NCI-H1105 treated with DMSO at 0.1 percent for 48 hours (cell line): ENCODE measurements at places on chromosomes 6 and 20.
A peak's percentile ranks its signal among the peaks of the same experiment; 100 is the strongest.

DNA sequence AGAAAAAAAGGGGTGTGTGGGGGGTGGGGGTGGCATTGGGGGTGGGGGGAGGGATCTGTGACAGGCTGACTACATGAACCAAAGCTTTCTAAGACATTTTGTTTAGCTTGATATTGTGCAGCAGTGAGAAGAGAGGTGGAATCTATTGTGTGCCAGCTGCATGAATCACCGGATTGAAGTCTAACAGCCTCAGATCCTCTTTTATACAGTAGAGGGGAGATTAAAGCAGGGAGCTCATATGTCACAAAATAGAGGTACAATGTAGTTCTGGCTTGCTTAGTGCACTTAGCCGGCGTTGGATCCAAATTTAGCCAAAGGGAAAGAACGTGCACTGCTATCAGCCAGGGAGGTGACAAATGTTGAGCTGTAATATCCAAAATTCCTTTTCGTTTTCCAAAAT is 404.2 kb upstream of the CITED2 start:
- DNase-seq = no peak

DNA sequence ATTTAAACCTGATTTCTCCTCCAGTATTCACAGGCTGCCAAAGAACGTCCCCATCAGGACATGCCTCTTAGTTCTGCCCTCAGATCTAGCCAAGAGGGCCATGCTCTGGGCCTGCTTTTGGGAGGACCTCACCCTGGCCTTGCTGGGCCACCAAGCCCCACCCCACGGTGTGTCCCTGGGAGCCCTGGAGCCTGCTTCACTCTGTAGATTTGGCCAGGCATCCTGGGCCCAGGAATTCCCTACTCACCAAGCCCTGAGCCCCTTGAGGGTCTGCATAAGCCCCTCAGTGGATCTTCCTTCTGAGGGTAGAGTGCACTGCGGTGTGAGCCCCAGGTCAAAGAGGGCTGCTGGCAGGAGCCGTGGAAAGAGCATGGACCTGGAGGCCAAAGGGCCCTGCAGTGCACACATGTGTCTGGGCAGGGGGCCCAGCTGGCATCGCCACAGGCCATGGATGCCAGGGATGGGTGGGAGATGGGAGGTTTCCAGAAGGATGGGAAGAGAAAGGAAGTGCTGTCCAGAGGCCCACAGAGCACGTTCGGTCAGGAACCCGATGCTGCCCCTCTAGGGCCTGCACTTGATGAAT is 98.0 kb downstream of the DACT2 start:
- no peak for DNase-seq

GRCh38 chr20:11112832-11113231 is 439.0 kb upstream of the JAG1 start:
- DNase-seq = no peak

DNA sequence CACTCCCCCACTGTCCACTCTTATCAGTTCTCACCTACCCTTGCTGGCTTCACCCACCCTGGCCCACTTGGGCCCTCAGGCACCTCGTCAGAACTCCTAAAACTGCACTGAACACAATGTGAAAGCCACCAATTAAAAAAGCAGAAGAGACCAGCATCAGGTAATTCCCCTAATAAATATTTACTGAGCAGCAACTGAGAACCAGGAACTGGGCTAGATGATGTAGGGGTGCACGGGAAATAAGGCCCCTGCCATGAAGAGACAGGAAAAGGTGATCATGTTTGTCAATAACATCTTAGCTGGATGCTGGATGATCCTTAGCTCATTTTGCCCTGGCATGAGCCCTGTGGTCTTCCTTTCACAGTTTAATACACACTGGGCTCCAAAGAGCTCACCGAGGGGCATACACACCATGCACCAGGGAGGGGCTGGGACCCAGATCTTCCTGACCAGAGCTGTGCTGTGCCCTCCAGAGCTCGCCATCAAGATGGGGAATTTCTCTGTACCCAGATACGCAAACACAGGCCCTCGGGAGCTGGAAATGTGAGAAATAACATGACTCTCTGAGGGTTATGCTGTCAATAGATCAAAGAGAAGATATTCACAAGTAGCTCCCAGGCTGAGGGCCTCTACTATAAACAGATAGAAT is 113.6 kb upstream of the SLC22A16 start:
- no peak for DNase-seq

GRCh38 chr6:129733290-129733689 is 23.3 kb upstream of the ARHGAP18 start:
- DNase-seq = no peak

GRCh38 chr6:85641522-85641896 is 1.2 kb downstream of the SYNCRIP start:
- no peak for DNase-seq

DNA sequence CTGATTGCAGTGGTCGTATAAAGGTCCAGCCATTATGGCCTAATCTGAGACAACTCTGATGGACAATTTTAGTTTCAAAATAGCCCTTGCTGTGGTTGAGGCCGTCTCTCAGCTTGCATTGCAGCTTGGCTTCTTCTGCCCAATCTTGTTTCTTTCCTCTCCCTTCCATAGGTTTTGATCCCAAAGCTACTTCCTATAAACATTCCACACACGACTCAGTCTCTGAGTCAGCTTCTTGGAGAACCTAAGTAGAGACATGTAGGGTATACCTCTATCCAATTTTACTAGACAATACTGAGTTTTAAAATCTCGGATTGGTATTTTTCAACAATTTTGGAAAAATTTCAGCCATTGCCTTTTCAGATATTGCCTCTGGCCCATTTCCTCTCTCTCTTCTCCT is 13.4 kb downstream of the IYD start:
- DNase-seq = no peak

- no peak for DNase-seq
Observed at GRCh38 chr6:166578536-166579236, 7.8 kb downstream of the RAMACL start.

GRCh38 chr20:63911176-63911575 is 16.2 kb downstream of the DNAJC5 start:
- DNase-seq = no peak

DNA sequence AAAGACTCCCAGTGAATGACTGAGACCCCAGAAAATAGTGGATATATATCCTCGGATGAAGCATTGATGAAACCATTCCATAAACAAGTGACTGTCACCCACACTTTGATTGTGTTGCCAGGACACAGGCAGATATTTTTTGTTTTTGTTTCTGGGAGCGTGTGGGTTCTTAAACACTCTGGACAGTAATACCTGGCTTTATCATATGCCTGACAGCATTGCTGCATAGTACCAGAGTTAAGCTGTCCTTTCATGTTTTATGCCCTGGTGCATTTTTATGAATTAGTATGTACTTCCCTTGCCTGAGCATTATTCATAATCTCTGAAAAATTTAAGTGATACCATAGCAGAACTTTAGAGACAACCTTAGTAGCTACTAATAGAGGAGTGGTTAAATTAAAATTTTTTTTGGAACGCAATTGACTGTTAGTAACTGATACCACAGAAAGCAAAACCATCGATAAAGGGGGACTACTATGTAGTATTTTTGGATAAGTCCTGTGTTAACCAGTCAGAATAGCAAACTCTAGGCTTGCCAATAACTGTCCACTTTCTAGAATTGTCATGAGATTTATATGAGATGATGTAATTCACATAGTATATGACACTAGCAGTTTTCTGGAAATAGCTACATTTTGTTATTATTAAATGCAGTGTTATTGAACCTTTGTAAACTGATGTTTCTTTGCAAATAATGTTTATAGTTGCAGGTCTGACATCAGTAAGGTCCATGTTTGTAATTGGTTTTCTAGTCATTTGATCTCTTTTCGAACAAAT is 30.4 kb downstream of the SENP6 start:
- no peak for DNase-seq

DNA sequence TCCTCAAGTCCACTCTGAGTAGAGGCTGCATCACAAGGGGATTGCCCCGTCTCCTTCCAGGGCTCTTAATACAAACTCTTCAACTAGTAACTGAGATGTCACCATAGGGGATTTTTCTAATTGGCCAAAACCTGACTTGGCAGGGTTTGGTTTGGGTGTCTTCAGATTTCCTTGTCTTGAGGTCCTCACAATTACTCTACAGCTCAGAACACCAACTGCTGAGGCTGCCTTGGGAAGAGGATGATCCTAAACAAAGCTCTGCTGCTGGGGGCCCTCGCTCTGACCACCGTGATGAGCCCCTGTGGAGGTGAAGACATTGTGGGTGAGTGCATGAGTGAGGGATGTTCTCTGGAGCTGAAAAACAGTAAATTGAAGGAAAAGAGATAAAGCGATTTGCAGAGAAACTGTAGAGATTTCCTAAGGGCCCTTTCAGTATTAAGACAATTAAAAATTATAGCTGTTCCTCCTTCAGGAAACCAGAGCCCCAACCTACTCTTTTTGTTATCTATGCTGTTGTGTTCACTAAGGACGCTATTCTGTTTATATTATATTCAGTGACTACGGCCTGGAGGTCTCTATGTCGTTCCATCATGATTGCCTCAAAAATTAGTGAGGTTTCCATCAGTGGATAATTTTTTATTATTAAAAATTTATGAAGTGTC is at the start of gene HLA-DQA1:
HLA-DQA1 (plus strand) TSS at position 188 of the 662 bp plus-strand sequence; CDS start at position 241, 53 bp downstream.
- no peak for DNase-seq

DNA sequence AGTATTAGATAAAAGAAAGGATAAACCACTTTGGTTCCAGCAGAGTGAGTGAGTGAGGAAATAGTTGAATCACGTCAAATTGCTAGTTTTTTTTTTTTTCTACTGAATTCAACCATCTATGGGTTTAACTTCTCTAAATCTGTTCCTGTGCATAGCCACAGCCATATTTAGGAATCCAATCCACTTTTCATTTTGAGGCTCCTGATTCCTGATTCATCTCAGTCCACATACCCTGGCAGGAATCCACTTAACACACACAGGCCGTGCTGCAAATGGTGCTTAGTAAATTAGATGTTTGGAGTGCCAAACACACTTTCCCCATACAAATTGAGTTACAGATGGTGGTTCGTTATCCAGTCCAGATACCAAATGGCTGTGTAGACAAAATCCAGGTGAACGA is 220.3 kb downstream of the ALDH8A1 start:
- DNase-seq = no peak

GRCh38 chr6:43503443-43503842 is 6.7 kb downstream of the LRRC73 start:
- no peak for DNase-seq

- DNase-seq = no peak
Observed at GRCh38 chr6:132750455-132751248, 7.1 kb downstream of the VNN2 start.

GRCh38 chr20:63577317-63577894 is 3.4 kb upstream of the HELZ2 start:
- DNase-seq = peak; percentile 64

DNA sequence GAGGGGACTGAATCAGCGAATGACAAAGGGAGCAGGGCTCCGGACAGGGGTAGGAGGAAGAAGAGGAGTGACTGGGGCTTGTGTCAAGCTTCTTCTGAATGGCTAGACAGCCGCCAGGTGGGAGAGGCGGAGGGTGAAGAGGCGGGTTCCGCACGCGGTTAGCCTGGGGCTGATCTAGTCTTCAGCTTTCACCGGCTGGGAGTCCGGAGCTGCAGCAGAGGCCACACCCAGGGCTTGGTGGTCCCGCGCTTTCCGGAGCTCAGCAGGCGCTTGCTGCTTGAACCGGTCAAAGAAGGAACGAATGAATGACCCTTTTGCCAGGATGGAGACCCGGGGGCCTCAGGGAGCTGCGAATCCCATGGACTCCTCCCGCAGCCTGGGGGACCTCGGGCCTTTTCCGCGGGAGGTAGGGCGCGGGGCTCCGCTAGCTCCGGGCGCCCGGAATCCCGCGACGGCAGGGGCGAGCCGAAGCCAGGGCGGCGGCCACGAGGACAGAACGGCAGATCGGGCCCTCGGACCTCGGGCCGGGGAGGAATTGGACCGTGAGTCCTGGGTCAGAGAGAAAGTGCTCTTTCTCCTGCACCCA is at the start of gene C6orf141:
C6orf141 (plus strand) TSS at position 177 of the 586 bp plus-strand sequence; CDS start at position 302, 125 bp downstream.
- DNase-seq = peak; percentile 73

GRCh38 chr6:44868910-44869309 is 459.2 kb upstream of the RUNX2 start:
- DNase-seq = no peak

- DNase-seq = no peak
Observed at GRCh38 chr20:6152777-6153176, 29.9 kb upstream of the FERMT1 start.

DNA sequence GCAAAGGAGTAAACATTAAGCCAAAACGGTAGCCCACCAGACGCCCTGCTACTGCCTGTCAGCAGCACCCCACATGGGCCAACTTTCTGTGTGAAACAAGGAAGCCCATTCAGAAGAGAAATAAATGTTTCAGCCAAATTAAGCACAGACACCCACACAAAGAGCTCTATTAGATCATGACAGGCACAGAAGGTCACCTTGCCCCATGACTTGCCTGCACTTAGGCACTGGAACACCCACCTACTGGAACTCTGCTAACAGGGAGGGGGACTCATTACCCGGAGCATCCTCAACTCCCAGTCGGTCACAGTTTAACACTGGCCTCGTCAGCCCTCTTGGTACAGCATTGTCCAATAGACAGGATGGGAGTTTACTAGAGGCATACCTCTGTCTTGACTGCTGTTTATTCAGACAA is 31.8 kb downstream of the GFOD1 start:
- no peak for DNase-seq

GRCh38 chr6:104952911-104953399 is 4.0 kb upstream of the LIN28B start:
- DNase-seq = no peak

- DNase-seq = peak; percentile 85
Observed at GRCh38 chr6:163468738-163469137, 54.2 kb downstream of the QKI start.

GRCh38 chr20:61536671-61537070 is 284.6 kb downstream of the CDH4 start:
- DNase-seq = no peak

- no peak for DNase-seq
Observed at GRCh38 chr6:5995949-5996713, 10.6 kb downstream of the NRN1 start.

DNA sequence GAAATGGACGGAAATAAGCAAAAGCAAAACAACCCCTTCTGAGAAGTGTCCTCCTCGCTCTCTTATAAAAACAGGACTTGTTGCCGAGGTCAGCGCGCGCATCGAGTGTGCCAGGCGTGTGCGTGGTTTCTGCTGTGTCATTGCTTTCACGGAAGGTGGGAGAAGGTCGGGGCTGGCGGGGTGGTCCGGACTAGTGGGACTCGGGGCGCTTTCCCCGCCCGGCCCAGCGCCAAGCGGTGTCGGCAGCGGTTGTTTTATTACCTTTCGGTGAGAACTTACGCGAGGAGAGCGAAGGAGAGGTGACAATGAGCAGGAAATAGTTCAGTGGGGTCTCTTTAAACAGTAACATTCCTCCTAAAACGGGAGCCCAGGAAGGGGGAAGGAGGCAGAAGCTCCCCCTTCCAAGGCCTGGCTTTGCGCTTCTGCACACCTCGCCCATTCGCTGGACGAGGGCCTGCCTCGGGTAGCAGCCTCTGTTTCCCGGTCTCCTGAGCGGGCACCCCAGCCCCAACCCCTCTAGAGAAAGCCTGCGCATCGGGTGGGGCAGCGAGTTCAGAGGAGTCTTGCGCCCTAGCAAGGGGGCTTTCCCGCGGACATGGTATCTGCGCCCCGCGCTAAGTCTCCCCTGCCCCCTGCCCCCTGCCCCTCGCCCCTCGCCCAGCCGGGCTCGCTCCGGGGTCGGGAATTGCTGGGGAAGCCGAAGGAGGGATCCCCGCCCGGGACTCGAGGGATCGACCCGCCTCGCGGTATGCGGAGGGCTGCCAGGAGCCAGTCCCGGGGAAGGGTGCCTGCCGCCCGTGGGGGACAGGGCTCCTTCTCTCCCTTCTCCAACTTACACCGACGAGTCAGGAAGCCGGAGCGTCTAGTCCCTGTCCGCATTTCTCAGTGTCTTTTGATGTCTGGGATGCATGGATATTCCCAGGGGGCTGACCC is 1.2 kb upstream of the TBXT start:
- DNase-seq = no peak
